ENCODE measurements at places on chromosomes 2 and 18.

DNA sequence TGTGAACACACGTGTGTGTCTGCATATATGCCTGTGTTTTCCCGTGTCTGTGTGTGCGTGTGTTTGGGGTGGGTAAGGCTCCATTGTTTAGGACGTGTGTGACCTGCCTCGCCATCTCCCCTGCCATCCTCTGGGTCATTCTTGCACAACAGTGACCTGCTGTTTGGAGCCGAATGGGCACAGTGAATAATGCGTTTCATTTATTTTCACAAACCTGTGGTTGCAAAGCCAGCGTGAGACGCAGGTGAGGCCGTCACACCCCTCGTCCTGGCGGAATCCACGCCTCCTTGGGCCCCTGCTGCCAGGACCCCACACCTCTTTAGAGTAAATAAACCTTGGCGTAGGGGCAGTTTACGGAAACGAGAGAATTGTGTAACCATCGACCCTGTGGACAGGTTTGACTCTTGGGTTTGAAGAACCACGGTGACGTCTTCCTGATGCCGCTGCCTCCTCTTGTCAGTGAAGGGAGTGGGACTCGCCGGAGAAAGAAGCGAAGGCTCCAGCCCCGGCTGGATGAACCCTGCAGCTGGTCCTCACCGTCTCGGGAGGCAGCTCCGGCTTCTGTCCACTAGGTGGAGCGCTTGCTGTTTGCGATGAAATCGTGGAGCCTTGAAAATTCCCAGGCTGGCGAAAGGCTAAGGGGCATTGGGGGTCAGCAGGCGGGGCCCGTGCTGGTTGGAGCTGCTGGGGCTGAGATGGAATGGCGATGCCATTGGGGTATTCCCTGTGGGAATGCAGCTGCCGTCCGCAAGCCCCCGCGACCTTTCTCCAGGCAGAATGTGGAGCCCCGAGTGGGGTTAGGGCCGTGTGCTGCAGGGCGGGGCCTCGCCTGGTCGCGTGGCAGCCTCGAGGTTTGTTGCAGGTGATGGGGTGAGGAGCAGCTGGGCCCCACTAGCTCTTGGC lies 81.1 kb downstream of the RTP5 start:
- DNase-seq, result peak; percentile 82

DNA sequence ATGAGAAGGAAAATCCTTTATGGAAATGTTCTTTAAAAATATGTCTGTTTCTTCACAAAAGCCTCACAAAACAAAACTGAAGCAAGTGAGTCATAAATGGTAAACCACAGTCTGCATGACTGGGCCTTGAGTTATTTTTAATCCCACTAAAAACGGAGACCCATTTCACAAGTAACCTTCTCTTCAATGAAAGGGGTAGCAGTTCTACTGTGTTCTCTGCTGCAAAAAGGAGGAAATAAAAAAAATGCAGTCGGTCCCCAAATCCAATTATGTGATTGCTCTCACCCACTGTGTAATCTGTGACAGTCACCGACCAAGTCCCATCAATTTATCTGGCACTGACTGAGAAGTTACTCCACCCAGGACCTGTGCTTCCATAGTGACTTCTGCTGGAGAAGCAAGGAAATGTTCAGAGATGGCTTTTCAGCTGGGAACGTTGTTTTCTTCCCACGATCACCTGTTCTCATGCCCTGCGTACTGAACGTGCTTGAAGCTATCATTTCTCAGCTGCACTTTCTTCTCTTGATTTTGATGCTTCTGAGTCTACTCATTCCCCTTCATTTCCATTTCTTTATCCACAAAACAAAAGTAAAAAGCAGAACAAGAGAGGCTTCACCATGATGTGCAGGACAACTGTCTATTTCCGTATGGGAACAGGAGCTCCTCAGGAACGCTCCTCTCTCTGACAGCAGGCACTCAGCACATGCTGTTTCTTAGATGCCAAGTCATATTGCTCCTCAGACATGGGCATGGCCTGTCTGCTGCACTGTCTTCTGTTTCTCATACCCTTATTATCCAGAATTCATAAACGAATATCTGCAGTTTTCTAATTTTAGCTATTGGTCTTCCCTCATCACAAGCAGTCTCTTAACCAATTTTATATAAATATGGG lies 80.0 kb upstream of the TMEM200C start:
- peak; percentile 23 for DNase-seq

DNA sequence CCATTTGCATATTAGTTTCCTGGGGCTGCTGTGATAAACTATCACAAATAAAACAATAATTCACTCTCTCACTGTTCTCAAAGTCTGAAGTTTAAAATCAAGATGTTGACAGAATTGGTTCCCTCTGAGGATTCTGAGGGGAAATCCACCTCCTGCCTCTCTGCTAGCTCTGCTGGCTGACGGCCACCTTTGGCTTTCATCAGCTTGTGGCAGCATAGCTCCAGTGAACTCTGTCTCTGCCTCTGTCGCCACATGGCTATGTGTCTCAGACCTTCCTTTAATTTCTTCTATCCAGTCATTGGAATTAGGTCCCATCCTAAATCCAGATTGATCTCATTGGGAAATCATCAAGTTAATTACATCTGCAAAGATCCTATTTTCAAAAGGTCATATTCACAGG lies 38.9 kb upstream of the TRIM43 start:
- no peak for DNase-seq

DNA sequence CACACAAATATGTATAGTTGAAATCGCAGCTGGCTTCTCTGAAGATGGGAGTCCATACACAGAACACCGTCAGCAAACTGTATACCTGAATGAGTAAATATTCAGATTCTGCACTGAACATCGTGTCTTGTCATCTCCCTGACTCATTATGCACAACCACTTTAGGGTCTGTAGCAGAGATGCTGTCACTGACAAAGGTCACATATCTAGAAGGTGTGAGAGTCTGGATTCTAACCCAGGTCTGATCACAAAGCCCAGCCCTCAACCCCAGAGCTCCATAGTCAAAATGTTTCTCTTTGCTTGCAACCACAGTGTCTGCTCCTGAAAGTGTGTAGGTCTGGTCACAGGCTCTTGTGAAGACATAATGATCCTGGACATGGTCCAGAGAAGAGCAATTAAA lies 78.3 kb upstream of the PAX8 start:
- no peak for DNase-seq

DNA sequence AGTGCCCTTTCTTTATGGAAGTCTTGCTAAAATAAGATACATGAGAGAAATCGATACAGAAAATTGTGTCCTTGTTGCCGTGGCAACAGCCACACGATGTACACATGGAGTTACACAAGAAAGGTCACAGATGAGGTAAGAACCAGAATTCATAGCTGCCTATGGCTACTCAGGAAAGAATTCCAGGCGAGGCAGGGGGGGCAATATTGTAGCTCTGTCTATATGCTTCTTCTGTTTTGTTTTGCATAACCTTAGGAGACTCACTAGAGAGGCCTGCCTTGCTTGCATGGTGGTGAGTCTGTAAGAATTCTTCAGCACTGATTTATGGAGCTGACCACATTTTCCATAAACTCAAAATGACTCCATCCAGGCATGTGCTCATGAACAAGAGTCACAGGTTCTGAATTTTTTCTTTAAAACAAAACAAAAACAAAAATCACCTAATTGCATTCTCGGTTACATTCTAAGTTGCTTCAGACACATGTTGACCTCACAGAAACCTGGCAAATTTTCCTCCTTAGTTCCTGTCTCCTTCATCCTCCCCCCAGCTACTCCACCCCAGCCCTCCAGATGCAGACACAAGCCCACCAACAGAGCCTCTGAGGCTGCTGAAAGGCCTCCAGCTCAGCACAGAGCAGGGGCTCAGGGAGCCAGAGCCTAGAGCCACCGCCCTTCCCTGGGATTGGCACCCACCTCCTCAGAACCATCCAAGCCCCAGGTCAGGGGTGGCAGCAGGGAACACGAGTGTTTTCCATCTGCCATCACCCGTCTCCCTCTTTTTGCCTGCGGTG lies 183.5 kb downstream of the ANTXR1 start:
- peak; percentile 26 for DNase-seq

- DNase-seq, result no peak
These were observed 148.8 kb downstream of the HDAC4 start for GRCh38 chr2:239251971-239252370.

- DNase-seq, result no peak
These were observed 5.9 kb downstream of the ARID5A start for GRCh38 chr2:96542357-96542977.

GRCh38 chr2:76180676-76181075 lies 470.0 kb upstream of the GCFC2 start:
- DNase-seq, result no peak

- no peak for DNase-seq
These were observed 11.1 kb upstream of the RPIA start for GRCh38 chr2:88680266-88680902.

- no peak for DNase-seq
These were observed 312.8 kb upstream of the FANCL start for GRCh38 chr2:58553937-58554336.

DNA sequence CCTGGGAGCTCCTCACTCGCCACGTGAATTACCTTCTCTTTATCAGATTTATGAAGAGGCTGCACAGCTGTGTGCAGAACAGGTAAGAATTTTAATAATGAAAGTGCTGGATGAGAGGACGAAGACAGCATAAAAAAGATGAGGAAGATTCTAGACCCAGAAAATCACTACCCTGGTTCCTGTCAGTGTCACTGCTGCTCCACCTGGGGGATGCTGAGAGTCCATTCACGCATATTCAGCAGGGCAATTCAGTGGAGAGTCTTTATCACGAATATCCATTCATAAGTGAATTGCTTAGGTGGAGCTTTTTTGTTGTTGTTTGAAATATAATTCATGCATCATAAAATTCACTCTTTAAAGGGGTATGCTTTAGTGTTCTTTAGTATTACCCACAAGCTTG lies 52.0 kb downstream of the MRPL33 start:
- DNase-seq, result no peak

DNA sequence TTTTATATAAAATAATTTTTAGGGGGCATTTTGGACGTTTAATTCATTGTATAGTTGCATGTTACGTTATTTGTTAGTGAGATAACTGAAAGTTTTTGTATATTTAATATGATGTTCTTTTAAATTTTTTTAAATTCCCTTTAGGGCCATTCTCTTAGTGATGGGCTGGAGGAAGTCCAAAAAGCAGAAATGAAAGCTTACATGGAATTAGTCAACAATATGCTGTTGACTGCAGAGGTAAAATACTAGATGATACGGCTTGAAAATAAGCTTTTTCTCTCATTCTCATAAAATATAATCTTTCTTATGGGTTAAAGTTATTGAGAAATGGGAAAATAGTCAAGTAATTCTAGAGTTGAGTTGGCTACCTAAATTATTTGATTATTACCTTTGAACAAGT lies 58.9 kb downstream of the MTX2 start:
- no peak for DNase-seq

DNA sequence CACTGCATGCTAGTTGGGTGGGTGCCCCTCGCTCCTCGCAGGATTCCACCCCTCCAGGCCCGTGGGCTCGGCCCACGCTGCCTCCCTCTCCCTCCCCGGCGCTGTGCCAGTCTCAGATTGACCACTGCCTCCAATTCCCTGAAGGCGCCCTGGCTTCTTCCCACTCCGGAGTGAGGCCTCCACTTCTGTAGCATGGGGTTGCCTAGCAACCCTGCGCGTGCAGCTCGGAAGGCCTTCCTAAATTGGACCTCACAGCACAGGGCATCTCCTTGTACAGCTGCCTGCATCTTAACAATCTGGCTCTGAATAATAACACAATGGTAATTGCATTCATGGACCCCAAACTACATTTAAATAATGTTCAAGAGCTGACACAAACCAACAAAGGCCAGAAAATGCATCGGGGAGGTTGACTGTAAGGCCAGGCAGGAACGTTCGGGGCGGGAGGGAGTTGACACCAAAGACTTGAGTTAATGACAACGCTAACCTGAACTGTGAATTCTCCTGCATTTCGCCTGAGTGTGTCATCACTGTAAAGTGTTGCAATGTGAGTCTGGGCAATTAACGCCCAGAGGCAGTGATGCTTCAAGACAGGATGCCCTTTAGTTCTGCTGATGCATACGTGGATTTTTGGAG lies 222.9 kb downstream of the ZBTB7C start:
- no peak for DNase-seq

DNA sequence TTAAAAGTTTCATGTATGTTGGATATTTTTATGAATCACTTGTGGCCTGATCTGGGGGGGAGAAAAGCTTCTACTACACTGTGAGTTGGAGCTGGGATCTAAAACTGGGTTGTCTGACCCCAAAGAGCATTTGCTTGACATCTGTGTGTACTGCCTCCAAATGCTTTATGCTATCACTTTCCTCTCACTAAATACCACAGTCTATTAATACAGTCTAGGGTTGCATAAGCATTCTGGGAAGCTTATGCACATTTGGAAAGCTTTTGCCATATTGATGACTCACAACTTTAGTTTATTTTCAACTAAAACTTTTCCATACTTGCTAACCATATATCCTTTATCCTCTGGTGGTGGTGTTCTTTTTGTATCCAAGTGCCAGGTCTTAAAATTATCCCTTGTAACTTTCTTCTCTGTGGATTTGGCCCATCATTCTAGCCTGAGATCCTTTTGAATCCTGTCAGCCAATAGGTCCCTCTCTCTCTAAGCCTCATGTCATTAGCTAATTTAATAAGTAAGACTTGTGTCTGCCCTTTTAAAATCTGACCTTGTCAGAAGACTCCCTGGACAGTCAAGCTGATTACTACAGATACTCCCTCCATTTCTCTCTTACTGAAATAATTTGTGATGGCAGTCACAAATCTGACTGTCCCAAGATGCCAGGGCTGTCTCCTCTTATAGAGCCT lies 72.7 kb downstream of the NXPH2 start:
- no peak for DNase-seq

GRCh38 chr2:153222231-153223165 lies 256.1 kb downstream of the RPRM start:
- DNase-seq, result peak; percentile 12

- no peak for DNase-seq
These were observed 17.2 kb upstream of the HK2 start for GRCh38 chr2:74816540-74817303.

GRCh38 chr18:40109252-40110049 lies 1845.6 kb upstream of the PIK3C3 start:
- DNase-seq, result no peak

DNA sequence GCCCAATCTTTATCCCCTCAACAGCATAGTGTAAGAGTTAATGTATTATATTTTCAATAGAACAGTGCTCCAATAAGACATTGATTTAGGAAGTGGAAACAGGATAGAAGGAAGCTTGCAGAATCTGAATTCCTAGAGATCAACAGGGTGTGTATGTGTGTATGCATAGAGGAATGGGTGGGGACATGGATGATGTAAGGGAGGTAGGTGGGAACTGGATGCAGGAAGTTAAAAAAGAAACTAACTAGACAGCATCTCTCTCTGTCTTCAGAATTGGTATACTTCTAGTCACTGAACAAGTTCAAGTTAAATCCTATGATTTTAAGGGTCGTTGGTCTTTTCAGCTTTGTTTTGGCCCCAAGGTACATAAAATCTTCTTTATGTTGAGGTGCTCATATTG lies 196.6 kb downstream of the PMAIP1 start:
- no peak for DNase-seq

Measured in H54 (cell line).